ENCODE measurements at places on chromosomes 1 and 21. TPM values are rescaled to one million over a fixed set of nuclear protein-coding genes. Genes with fewer than 3 reads are reported as not detected.

ISG15 gene
- total RNA-seq: 42.6 TPM

- no peak for DNase-seq
These were observed 114.4 kb downstream of the DMRTA2 start for GRCh38 chr1:50308878-50309277.

DNA sequence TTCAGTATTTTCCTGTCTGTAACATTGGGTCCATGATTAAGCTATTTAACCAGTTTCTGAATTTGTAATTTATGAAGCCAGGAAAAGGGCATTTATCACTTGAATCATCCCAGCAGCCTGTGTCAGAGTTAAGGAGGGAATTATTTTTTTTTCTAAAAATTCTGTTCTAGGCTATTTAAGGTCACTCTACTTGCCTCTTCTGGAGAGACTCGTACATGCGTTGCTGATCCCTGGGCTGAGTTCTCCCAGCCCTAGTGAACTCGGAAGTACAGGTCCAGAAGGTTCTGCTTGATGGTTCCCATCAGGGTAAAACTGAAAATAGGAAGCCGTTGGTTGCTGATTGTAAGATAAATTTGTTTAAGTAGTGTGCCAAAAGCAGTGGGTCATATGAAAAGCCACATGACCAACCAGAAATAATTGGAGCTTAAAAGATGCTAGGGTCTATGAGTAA lies 90.7 kb downstream of the GPR88 start:
- DNase-seq: no peak

DNA sequence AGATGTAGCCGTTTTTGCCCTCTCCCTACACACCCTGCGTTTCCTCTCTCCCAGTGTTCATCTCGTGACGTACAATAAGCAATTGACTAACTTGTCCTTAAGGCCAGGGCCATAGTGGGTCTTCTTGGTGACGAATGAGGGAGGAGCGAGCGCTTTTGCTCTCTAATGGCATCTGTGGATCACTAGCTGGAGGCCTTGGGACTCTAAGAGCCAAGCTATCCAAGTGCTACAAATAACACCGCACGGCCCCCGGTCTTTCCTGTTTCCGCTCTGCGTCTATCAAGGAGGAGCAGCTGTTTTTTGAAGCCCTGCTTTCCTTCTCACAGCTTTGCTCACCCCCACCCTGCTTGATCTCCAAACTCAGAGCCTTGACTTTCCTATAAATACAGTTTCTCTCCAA lies 25.2 kb downstream of the EVA1C start:
- DNase-seq: no peak

DNA sequence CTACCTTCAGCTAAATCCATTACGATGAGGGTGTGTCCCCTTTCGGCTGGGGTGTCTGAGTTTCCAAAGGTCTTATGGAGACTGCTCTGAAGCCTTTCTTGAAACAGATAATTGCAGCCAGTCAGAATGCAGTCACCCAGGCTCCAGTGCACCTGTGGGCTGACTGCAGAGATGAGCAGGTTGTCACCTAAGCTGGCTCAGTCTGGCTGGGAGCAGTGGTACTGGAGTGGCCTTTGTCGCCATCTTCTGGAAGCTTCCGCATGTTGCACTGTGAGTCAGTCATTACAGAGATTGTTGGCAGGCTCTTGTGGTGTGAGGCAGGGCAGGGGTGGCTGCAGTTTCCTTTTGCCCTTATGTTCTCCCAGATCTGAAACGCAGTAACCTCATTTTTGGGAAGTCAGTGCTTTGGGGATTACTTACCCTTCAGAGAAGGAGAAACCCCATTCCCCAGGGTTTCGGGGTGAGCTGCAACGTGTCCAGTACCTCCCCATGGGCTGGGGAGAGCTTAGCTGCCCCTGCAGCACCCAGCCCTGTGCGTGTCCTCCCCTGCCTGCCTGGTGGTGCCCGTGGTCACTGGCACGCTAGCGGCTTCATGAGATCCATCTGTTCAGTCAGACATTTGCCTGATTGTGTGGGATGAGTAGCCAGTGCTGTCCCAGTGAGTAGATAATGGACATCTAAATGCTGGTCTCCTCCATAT lies 48.0 kb downstream of the SMYD2 start:
- DNase-seq: peak; percentile 82

DNA sequence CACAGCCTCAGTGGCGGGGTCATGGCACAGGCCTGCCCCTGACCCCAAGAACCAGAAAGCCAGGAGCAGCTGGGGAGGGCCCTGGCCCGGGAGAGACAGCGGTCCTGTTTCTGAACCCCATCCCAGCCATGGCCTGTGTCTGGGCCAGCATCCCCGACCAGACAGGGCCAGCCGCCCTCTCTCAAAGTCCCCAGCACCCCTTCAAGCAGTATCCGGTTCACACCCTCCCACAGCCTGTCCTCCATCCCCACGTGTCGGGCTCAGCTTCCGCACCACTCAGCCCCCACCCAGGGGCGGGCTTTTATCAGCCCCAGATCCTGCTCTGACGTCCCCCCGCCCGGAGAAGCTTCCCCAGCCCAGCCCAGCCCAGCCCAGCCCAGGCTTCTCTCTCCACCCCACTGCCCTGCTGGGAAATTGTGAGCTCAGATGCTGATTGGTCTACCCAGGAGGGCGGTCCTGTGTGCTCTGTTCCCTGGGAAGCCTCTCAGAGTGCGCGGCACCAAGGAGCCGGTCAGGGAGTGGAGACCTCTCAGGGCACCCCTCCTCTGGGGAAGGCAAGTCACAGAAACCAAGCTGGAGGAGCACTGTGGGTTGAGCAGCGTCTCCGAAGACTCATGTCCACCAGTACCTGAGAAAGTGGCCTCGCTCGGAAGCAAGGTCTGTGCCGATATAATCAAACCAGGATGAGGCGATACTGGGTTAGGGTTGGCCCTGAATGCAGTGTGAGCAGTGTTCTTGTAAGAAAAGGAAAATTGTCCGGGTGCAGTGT lies 4.7 kb upstream of the FAAP20 start:
- peak; percentile 73 for DNase-seq

SHISA4 gene
- total RNA-seq: 0.66 TPM

GRCh38 chr1:119631433-119632102 lies 16.5 kb downstream of the ZNF697 start:
- DNase-seq: no peak

- no peak for DNase-seq
These were observed 2.8 kb downstream of the LRIF1 start for GRCh38 chr1:110960777-110961420.

DNA sequence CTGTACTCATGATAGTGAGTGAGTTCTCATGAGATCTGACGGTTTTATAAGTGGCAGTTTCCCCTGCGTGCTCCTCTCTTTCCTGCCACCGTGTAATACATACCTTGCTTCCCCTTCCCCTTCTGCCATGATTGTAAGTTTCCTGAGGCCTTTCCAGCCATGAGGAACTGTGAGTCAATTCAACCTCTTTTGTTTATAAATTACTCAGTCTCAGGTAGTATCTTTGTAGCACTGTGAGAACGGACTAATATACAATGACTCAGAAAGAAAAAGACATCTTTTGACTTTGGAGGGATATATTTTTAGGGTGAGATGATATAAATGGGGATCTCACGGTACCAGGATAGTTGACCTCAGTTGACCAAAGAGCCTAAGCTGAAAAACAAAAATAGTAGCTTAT lies 74.7 kb upstream of the BACH1 start:
- DNase-seq: no peak

DNA sequence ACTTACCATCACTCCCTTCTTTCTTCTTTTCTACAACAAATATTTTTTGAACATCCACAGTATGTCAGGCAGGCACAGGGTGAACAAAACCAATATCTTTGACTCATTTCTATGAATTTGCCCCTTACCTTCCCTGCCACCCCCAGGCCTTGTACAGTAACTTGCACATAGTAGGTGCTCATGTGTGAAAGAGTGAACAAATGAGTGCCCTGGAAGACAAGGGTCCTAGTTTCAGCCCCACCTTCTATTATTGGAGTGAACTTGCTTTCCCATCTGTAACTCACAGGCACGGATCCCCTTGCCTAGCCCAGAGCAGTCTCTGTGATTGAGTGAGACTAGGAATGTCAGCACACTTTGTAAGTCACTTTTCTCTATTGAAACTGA lies 12.8 kb downstream of the ZDHHC18 start:
- DNase-seq: no peak

RGS8 gene
- total RNA-seq: not detected

RHD gene
- total RNA-seq: not detected

DNA sequence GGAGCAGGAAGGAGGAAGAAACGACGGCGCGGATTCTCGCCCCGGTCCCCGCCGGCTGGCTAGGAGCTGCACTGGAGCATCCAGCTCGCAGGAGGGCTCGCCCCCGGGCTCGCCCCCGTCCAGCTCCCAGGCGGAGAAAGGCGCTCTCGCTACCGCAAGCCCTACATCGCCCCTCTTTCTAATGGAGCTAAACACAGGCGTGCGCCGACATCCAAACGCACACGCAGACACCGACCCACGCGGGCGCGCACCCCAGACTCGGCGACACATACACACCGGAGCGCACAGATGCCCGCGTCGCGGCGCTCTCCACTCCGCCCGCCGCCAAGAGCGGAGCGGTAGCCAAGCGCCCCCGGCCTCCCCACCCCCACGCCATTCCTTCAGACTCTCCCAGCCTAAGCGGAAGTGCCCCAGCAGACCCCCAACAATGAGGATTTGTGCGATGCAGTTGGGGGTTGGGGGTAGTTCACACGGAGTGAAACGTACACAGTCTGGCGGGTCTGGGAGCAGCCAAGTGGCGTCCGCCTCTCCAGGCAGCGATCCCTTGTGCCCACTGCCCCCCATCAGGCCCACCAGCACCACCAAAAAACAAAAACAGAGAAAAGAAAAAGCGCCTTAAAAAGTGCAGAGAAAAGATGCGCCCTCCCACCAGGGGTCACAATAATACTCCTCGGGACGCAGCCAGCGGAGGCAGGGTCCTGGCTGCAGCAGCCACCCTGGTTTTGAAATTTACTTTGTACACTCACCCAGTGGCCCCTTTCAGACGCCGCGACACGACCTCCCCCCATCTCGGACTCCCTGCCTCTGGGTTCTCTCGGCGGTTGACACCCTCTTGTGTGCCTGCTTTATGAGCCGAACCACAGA lies 1.4 kb downstream of the DAB1 start:
- no peak for DNase-seq

ADAMTS1 gene
- total RNA-seq: 0.56 TPM

GRCh38 chr1:5651964-5652821 lies 340.0 kb downstream of the NPHP4 start:
- DNase-seq: no peak

CCDC181 gene
- not detected for total RNA-seq

DNA sequence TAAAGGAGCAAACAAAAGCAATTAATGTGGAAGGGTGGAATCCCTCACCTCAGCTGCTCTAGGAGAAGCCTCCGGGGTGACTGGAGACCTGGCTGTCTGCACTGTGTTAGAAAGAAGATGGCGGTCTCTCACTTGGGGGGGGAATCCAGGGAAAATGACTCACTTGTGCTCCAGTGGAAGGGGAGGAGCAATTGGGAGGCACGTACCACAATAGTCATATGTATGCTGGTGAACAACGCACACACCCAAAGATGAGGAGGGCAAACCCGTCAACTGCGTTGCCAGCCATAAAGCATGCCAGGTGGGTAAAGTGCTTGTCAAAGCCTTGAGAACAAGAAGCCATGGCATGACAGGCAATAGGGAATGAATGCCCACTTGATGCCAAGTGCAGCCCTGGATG lies 22.1 kb downstream of the PLEKHA6 start:
- no peak for DNase-seq

- no peak for DNase-seq
These were observed 3.8 kb downstream of the SMIM1 start for GRCh38 chr1:3776231-3776961.

GRCh38 chr1:39955547-39956539 lies 898 bp downstream of the MFSD2A start:
- peak; percentile 24 for DNase-seq

GRCh38 chr1:118928739-118929554 lies 59.2 kb downstream of the TBX15 start:
- no peak for DNase-seq

GRCh38 chr1:116877141-116877818 lies 32.4 kb upstream of the PTGFRN start:
- no peak for DNase-seq

FLG2 gene
- not detected for total RNA-seq

DNA sequence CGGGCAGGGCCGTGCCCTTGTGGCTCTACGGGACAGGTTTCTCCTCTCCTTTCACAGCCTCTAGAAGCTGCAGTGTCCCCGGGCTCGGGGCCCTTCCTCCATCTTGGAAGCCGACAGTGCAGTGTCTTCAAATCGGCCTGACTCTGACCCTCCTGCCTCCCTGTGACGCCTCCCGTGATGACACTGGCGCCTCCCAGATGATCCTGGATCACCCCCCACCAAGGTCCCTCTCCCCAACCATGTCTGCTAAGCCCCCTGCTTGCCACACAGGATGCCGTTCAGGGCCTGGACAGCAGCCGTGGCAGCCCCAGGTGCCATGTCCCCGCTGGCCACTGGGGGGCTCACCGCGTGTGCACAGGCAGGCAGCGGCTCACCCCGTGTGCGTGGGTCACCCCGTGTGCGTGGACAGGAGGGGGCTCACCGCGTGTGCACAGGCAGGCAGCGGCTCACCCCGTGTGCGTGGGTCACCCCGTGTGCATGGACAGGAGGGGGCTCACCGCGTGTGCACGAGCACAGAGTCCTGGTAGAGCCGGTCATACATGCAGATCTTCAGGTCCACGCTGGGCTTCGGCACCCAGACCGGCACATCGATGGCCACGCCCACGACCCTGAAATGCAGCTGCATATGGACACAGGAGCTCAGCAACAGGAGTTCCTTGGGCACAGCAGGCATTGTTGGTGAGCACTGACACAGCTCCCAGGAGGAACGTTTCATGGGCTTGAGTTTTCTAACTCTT lies 24.9 kb upstream of the TMEM52 start:
- DNase-seq: no peak

GPR37L1 gene
- total RNA-seq: not detected

DNA sequence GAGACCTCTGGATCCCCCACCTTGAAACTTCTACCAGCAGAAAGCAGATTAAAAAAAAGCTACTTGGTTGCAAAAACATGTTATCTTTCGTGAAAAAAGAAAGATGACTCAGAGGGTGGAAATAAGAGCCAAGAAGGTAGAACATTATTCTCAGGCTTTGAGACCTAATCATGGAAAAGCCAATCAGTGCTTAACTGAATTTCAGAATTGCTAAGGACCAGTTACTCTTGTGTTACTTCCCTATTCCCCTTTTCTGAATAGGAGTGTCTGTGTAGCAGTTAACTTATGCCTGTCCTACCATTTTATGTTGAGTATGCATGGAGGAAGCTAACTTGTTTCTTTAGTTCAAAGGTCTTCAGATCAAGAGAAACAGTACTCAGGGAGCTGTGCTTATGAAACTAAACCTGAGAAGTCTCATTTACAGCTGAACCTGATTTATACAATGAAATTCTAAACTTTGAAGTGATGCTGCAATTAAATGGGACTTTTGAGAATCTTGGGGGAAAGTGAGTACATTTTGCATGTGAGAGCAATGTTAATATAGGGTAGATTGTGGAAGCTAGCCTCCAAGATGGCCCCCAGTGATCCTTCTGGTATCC lies 15.1 kb upstream of the FOXD3 start:
- no peak for DNase-seq

DNA sequence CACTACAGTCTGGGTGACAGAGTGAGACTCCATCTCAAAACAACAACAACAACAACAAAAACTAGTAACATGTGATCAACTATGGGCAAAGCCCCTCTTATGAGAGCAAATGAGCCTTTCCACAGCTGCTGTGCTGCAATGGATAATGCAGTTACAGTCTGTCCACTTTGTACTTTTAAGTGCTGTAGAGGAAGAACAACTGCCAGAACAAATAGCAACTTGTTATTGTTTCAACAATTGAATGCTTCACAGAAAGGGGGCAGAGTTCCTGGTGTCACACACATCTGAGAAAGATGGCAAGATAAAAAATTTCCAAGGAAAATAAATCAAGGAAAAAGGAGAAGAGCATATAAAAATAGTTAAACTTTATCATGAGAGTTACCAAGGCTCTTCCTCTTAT lies 243.6 kb upstream of the DMRTA2 start:
- no peak for DNase-seq

All from naive thymus-derived CD4-positive, alpha-beta T cell (primary cell).